Mesenchymal stem cell (in vitro differentiated cells and primary cell): ENCODE measurements at places on chromosomes 1 and 21.

GRCh38 chr1:56472860-56473259, 106.5 kb downstream of the PLPP3 start:
- H3K4me3 ChIP-seq, result no peak overlapping the region
- peaks cover 10% of the 10 kb centered on the region for H3K4me1 ChIP-seq
- H3K27ac ChIP-seq, result no peak overlapping the region
- H3K36me3 ChIP-seq, result no peaks in the 10 kb centered on the region
- H3K27me3 ChIP-seq, result no peaks in the 10 kb centered on the region

DNA sequence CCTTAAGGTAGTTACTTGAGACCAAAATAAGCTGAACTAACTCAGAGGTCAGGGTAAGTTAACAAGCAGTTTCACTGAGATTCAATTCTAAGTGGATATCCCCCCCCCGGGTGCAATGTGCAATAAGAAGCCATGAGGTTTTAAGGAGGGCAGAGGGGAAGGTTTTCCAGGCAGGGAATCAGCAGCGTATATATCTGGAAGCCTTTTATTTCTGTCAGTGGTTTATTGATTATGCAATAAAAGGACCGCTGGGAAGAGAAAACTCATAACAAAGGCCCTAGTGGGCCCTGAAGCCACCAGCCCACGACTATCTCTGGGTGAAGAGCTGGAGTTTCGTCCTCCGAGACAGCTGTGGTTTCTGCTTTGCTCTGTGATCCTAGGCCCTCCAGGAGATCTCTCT, 53.1 kb upstream of the CTPS1 start:
- H3K4me1 ChIP-seq, result no peaks in the 10 kb centered on the region
- no peaks in the 10 kb centered on the region for H3K27me3 ChIP-seq
- H3K4me3 ChIP-seq, result no peak overlapping the region

DNA sequence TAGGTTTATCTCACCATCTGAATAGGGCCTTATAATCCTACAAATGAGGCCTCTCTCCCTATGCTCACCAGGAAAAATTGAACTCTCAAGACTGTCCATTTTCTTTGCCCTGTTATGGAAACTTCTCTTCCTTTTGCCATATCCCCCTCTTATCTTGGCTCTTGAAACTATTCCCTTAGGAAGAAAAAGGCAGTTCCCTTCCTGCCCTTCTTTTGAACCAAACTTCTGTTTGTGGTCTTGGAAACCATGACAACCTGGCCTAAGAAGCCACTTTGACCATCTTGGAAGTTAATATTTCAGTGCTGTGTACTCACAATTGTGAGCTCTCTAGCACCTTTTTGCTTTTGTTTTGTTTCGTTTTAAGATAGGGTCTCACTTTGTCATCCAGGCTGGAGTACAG, 40.0 kb downstream of the ATP2B4 start:
- H3K27me3 ChIP-seq, result no peaks in the 10 kb centered on the region
- H3K4me3 ChIP-seq, result no peak overlapping the region
- H3K4me1 ChIP-seq, result peaks cover 26% of the 10 kb centered on the region

DNA sequence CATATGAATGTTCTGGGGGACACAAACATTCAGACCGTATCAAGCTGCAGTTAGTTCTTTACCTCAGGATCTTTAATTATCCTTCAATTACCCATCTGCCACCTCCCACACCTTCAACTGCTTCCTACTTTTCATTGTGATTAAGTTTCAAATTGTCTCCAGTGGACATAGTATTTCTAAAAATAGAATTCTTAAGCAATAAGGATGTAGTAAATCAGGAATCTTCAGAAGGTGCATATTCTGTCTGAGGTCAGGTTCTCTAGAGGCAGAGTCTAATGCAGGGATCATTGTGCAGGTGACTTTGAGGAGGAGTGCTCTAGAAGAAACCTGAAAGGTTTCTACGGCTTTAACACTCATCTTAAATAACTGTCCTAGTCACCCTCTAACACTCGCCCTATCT, 102.6 kb upstream of the PPP2R5A start:
- no peaks in the 10 kb centered on the region for H3K27me3 ChIP-seq
- H3K27ac ChIP-seq, result no peak overlapping the region
- no peak for DNase-seq
- H3K36me3 ChIP-seq, result no peaks in the 10 kb centered on the region
- H3K4me3 ChIP-seq, result no peak overlapping the region

DNA sequence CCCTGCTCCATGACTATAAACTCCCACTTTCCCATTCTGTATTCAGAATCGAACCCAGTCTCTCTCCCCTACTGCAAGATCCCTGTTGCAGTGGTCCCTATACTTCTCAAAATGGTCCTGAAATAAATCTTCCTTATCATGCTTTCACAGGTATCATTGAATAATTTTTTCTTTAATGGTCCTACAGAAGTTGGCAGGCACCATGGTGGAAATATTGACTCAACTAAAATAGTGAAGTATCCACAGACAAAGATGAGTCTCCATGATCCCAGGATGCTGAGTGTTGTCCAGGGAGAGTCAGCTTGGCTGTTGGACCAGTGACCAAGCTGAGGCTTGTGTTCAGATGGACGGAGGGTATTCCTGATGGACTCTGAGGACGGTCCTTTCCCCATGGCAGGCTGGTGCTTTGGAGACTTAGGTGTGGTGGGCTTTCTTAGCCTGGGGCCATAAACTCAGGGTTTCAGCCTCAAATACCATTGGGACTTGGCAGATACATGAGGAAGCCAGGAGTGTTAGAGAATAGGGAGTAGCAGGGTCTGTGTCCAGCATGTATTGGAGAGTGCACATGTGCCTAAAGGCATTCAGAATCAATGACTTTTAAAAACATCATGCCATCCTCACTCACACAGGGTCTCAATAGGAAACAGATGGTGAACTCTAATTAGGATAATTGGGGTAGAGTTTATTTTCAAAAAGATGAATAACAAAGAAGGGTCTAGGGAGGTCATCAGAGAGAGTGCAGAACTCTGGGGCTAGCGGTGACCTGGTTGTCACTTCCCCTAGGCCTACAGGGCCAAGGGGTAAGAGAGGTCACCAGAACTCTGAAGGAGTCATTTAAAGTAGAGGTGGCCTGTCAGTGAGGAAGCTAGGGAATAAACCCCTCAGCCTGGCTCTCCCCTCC, 19.8 kb downstream of the TINAGL1 start:
- H3K4me3 ChIP-seq, result no peak overlapping the region
- H3K27ac ChIP-seq, result no peak overlapping the region
- H3K36me3 ChIP-seq, result no peaks in the 10 kb centered on the region
- DNase-seq, result no peak
- no peaks in the 10 kb centered on the region for H3K27me3 ChIP-seq

GRCh38 chr1:78275456-78275855, 215.3 kb upstream of the PTGFR start:
- no peak overlapping the region for H3K4me3 ChIP-seq
- no peaks in the 10 kb centered on the region for H3K36me3 ChIP-seq
- no peak for DNase-seq
- H3K27ac ChIP-seq, result no peak overlapping the region
- H3K4me1 ChIP-seq, result no peaks in the 10 kb centered on the region

DNA sequence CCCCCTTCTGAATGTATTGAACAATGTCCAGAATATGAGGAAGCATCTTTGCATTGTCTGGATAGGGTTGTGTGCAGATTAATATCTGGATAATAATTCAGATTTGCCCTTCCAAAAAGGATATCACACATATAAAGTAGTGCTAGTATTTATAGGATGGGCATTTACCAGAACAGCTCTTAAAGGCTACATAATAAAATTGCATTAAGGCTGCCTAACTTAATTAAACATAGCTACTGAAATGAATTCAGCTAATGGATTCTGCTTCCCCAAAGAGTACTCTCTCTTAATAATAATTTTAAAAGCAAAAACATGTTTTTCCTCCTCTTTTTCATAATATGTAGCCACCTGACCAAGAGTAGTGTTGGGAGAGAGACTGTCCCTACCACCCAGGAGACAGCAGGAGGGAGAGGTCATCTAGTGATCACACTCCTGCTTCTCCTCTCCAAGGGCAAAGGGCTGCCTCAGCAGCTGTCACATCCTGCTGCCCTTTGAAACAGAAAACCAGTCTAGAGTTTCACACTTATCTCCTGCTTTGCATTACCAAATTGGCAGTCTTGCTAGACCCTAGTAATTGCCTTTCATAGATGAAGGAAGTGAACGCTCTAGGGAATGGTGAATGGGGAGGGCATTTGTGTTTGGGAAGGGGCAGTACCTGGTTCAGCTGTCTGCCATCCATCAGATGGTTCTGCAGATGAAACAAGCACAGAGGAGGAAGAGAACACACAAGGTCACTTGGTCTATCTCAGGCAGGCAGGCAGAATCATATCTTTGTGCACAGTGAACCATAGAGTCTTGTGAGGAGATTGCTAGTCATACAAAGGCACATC, 29.3 kb upstream of the DDAH1 start:
- H3K4me3 ChIP-seq, result no peak overlapping the region
- H3K27me3 ChIP-seq, result no peaks in the 10 kb centered on the region
- peaks cover 14% of the 10 kb centered on the region for H3K36me3 ChIP-seq

GRCh38 chr1:44481701-44482100, 76.6 kb downstream of the RNF220 start:
- no peaks in the 10 kb centered on the region for H3K36me3 ChIP-seq
- H3K4me1 ChIP-seq, result peaks cover 10% of the 10 kb centered on the region
- H3K4me3 ChIP-seq, result no peak overlapping the region
- H3K27me3 ChIP-seq, result peaks cover 16% of the 10 kb centered on the region
- DNase-seq, result no peak

DNA sequence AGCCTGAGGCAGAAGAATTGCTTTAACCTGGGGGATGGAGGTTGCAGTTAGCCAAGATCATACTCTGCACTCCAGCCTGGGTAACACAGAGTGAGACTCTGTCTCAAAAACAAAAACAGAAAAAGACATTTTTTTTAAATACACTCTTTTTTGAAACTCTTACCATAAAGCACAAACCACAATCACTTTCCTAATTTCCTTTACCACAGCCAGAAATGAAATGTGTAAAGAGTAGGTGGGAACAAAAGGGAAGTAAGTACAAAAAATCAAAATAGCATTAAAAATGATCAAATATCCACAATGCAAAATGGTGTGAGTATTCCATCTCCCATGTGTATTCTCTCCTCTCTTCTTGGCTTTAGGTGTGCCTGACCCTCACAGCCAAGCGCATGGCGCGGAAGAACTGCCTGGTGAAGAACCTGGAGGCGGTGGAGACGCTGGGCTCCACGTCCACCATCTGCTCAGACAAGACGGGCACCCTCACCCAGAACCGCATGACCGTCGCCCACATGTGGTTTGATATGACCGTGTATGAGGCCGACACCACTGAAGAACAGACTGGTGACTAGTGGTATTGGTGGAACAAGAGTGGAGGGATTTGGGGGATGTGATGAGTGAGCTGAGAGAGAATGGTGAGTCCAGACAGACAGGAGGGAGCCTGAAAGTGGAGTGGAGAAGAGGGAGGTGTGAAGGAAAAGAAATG, 14.9 kb downstream of the ATP1A4 start:
- no peak overlapping the region for H3K4me3 ChIP-seq
- DNase-seq, result no peak
- H3K4me1 ChIP-seq, result peaks cover 16% of the 10 kb centered on the region
- no peaks in the 10 kb centered on the region for H3K36me3 ChIP-seq
- peaks cover 12% of the 10 kb centered on the region for H3K27me3 ChIP-seq

DNA sequence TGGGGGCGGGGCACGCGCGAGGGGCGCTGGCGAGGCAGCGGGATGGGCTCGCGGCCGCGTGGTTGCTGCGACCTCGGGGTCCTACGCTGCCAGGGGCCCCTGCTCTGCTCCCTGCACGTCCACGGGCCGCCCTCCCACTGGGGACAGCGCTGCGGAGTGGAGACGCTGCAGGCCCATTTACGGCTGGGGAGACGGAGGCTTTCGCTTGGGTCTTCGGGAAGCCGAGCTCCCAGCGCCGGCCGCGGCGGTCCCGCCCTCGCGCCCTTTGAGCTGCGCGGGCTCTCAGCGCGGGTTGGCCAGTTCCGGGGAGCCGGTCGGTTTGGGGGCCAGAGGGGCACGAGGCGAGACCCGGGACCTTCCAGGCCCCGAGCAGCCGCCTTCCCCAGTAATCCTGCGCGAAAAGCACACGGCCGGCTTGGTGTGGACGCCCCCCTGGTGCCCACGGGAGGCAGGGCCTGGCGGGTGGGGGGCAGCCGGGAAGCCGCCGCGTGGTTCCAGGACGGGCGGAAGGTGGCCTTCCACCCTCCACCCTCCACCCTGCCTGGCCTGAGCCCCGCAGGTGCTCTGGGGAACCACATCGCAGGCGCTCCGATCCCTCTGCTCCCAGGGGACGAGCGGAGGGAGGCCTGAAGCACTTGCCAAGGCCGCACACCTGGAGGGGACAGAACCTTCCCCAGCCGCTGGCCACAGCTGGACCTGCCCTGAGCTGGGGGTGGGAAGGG, 570 bp upstream of the PEX10 start:
- peaks cover 29% of the 10 kb centered on the region for H3K27me3 ChIP-seq
- H3K27ac ChIP-seq, result no peak overlapping the region
- H3K4me3 ChIP-seq, result peak overlapping the region; percentile 98
- peak; percentile 61 for DNase-seq
- peaks cover 35% of the 10 kb centered on the region for H3K4me1 ChIP-seq
- H3K36me3 ChIP-seq, result peaks cover 30% of the 10 kb centered on the region

DNA sequence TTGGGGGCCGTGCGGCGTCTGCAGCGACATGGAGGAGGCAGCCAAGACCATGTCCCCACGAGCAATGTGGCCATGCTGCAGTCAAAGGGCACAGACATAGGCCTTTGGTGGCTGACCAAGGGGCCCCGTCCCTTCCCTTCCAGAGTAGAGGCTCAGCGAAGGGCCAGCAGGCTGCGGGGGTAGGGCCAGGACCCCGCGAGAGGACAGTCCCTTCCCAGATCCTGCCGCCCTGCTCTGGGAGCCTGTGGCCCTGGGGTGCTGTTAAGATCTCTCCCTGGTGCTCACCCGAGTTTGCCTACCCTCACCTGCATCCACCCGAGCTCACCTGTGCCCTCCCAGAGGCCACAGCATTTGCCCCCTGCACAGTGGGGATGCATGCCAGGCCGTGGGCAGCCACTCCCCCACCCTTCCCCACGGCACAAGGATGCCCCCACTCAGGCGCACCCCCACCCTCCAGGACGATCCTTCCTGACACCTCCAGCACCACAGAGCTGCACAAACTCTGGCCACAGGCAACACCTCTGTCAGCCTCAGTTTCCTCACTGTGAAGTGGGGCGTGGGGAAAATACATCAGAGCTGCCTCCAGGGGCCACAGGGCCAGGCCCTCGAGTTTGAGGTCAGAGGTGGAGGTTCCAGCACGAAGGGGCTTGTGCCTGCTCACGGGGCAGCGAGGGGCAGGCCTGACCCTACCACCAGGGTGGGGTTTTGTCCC, 15.5 kb downstream of the ITGB2 start:
- no peak overlapping the region for H3K27ac ChIP-seq
- DNase-seq, result no peak
- no peak overlapping the region for H3K4me3 ChIP-seq
- peaks cover 6% of the 10 kb centered on the region for H3K4me1 ChIP-seq
- peaks cover 55% of the 10 kb centered on the region for H3K27me3 ChIP-seq

GRCh38 chr1:220341126-220341525, 68.9 kb upstream of the RAB3GAP2 start:
- no peak overlapping the region for H3K4me3 ChIP-seq
- no peak overlapping the region for H3K27ac ChIP-seq
- H3K4me1 ChIP-seq, result no peaks in the 10 kb centered on the region
- no peaks in the 10 kb centered on the region for H3K27me3 ChIP-seq
- no peak for DNase-seq

GRCh38 chr1:244302876-244303609, 148.7 kb downstream of the ADSS2 start:
- no peak overlapping the region for H3K27ac ChIP-seq
- DNase-seq, result peak; percentile 59

- H3K4me1 ChIP-seq, result peaks cover 8% of the 10 kb centered on the region
- no peak for DNase-seq
- no peak overlapping the region for H3K27ac ChIP-seq
Observed at GRCh38 chr1:41802532-41803501, 115.9 kb downstream of the HIVEP3 start.

- no peaks in the 10 kb centered on the region for H3K36me3 ChIP-seq
- H3K4me1 ChIP-seq, result peaks cover 3% of the 10 kb centered on the region
- DNase-seq, result peak; percentile 77
- H3K4me3 ChIP-seq, result no peak overlapping the region
Observed at GRCh38 chr1:58964880-58965279, 181.0 kb upstream of the JUN start.
